Stimulated activated CD8-positive, alpha-beta memory T cell treated with anti-CD3 and anti-CD28 coated beads, Interleukin-4, amount 100 ng/mL, for 1 hour (primary cell): ENCODE measurements at places on chromosomes 11 and 22.

- DNase-seq = no peak
Observed at GRCh38 chr11:130882138-130882551, 34.1 kb downstream of the SNX19 start.

GRCh38 chr11:78111298-78111697, 28.1 kb downstream of the ALG8 start:
- DNase-seq = no peak

- DNase-seq = no peak
Observed at GRCh38 chr11:64489831-64490441, 101.1 kb upstream of the SLC22A12 start.

DNA sequence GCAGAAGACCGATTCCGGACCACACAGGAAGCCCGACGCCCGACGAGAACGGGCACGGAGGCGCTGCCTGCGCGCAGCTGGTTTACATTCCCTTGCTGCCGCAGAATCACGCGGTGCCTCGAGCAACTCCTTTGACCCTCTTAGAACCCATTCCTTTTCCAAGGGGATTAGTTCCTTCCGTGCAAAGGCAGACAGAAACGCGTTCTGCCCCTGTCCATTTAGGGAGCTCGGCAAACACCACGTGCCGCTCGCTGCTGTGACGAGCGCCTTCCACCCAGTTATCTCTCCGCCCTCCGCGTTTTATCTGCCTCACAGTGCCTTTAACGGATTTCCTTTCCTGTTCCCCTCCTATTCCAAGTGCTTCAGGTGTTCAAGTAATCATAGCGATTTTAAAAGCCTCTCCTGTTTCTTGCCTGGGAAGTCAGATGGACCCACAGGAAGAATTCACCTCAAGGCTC, 24.1 kb upstream of the MICAL3 start:
- DNase-seq = no peak

- no peak for DNase-seq
Observed at GRCh38 chr22:37324340-37325038, 42.2 kb downstream of the CYTH4 start.

DNA sequence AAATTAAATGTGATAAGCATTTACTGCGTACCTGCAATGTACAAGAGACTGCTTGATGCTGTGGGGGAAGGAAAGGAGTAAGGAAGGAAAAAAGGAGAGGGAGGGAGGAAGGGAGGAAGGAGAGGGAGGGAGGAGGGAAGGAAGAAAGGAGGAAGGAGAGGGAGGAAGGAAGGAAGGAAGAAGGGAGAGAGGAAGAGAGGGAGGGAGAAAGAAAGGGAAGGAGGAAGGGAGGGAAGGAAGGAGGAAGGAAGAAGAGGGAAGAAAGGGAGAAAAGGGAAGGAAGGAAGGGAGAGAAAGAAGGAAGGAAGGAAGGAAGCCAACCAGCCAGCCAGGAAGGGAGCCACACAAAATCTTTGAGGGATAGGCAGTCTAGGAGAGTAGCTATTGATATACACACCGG, 44.0 kb upstream of the MYO18B start:
- no peak for DNase-seq

- DNase-seq = no peak
Observed at GRCh38 chr11:22431106-22431505, 92.9 kb downstream of the SLC17A6 start.

- no peak for DNase-seq
Observed at GRCh38 chr11:111361052-111361801, 17.8 kb downstream of the POU2AF1 start.

GRCh38 chr11:76256448-76256847, 50.1 kb upstream of the WNT11 start:
- DNase-seq = no peak

GRCh38 chr11:129249351-129249750, 57.2 kb upstream of the ARHGAP32 start:
- no peak for DNase-seq

DNA sequence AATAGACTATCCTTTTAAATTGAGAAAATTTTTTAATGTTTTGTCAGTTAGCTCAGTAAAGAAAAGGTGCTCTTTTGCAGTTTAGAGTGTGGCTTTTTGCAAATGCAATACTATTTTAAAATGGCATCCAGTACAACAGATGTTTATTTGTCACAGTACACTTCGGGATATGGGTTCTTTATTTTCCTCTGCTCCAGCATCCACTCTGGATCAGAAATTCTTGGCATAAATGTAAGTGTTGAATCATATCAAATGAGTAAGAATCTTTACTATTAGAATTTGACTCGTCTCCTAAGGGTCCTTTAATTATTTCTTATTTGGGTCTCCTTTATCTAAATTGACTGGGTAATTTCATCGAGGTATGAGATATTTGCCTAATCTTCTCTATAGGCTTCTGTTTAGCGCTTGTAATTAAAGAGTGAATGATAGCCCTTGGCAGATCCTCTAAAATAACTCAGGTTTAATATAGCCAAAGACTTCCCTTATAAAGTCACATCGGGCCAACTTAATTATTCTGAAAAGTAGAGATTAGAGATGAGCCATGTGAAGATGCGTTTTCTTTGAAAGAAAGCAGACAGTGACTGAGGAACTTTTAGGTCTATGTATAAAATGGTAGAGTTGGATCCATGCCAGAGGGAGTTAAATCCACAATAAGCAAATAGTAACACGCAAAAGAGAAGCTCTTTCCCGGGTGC, 132.7 kb downstream of the CASP12 start:
- no peak for DNase-seq

DNA sequence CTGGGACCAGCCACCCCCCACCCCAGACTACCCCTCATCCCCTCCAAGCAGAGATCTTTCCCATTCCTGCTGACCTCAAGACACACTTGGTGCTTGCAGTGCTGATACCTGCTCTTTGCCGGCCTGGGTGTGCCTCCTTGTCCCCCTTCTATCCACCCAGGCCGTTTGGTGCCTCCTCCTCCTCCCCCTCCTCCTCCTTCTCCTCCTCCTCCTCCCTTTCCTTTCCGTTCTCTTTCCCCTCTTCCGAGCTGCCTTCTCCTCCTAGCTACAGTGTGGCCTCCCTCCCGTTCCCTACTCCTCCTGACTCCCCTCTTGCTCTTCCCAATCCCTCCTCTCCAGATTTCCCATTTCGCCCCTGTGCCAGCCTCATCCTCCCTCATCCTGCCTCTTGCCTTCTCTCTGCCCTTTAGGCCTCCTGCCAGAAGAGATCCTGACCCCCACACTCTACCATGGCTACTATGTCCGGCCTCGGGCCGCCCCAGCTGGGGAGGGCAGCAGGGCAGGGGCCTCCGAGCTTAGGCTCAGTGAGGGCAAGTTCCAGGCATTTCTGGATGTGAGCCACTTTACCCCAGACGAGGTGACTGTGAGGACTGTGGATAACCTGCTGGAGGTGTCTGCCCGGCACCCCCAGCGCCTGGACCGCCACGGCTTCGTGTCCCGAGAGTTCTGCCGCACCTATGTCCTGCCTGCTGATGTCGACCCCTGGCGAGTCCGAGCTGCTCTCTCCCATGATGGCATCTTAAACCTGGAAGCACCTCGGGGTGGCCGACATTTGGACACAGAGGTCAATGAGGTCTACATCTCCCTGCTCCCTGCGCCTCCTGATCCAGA, 712 bp downstream of the HSPB2 start:
- no peak for DNase-seq

DNA sequence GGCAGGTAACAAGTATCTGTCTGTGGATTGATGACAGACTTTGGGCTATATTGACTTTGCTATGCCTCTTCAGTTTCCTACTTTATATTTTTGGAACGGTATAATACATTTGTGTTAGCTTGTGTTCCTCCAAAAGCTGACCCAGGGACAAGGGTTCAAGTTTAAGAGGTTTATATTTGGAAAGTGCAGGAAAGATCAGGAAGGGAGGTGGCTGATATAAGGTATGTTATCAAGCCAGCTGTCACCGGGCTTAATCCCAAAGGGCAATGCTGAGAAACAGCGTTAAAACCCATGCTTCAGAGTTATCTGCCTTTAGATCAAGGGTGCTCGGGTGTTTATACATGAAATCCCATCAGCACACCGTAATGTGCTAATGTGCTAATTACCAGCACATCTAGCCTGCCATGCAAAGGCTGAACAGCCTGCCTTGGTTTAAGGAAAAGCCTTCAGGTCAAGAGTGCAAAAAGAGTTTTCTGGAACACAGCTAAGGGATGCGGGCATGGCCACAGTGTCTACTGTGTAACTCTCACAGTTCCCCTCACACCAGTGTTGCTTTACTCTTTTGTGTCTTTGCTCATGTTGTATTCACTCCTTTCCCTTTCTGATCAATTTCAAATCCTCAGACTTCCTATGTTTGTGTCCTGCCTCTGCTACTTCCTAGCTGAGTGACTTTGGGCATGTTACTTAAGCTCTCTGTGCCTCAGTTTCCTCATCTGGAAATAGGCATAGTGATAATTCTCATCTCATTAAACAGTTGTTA, 77.5 kb downstream of the BDNF start:
- DNase-seq = no peak

DNA sequence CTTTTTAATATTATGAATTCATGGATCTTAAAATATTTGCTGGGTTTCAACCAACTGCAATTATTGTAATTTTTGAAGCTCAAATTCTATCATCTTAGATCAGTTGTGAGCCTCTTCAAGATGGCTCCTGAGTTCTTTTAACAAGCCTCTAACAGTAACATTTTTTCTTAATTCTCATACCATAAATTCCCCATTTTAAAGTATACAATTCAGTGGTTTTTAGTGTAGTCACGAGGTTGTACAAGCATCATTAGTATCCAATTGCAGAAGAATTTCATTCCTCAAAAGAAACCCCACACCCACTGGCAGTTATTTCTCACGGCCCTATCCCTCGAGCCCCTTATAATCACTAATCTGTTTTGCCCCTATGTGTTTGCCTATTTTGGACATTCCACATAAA, 270.8 kb downstream of the SBF2 start:
- DNase-seq = no peak

DNA sequence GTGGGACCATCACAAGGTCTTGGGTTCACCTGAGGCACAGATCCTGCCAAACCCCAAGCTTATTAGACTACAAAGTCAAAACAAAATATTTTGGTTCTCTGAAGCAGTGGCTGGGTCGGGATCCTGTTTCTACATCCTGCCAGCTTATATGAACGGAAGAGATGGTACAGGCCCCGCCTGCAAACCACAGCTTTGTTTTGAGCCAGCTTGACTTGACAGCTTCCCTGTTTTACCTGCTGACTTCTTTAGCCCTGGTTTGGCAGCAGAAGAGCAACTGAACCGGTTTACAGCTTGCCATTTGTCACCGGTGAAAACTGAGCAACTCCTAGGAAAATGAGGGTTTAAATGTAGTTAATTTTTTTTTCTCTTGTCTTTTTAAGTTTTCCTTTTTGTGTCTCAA, 11.4 kb downstream of the PACS1 start:
- DNase-seq = no peak

GRCh38 chr11:13038366-13038765, 29.2 kb downstream of the RASSF10 start:
- DNase-seq = no peak

GRCh38 chr11:68966894-68967780, 13.6 kb downstream of the MRGPRD start:
- DNase-seq = no peak

DNA sequence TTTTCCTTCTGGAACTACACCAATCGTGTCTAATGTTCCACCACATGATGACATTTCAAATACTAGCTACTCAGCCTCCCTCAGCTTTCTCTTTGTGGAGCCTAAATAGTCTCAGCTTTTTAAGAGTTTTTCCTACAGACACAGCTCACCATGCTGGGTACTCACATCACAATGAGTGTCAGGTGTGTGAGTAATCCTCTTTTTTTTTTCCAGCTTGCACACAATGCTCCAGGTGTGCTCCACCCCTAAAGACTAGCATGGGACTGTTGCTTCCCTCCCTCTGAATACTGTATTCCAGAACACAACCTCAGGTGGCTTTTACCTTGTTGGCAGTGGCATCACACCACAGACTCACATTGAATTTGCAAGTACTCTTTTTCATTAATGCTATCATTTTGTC, 11.7 kb downstream of the BTG4 start:
- DNase-seq = no peak

DNA sequence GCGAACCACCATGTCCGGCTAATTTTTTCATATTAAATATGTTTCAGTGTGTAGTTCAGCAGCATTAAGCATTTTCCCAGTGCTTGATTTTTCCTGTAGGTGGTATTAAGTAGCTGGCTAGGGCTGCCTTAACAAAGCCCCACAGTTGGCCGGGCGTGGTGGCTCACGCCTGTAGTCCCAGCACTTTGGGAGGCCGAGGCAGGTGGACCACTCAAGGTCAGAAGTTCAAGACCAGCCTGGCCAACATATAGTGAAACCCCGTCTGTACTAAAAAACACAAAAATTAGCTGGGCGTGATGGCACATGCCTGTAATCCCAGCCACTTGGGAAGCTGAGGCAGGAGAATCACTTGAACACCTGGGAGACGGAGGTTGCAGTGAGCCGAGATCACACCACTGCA, 33.5 kb upstream of the TOLLIP start:
- no peak for DNase-seq

GRCh38 chr11:123302751-123303195, 107.7 kb upstream of the CLMP start:
- no peak for DNase-seq

DNA sequence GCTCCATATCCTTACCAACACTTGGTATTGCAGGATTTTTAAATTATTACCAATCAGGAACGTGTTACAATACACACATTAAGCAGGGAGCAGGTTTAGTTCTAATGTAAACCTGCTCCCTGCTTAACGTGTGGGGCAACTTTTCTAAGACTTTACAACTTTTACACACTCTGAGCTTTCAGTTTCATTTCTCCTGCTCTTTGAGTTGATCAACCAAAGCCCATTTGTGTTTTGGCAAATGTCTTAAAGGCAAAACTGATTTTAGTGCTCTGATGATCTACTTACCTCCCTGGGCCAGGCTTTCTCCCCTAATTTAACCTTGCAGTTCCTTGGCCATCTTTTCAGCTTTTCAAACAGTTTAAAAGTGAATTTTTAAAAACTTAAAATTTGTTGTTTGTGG, 70.9 kb downstream of the ZBTB44 start:
- DNase-seq = no peak

- no peak for DNase-seq
Observed at GRCh38 chr11:37595845-37596244, 997.8 kb upstream of the RAG2 start.
